ENCODE measurements at places on chromosomes 5 and 9. TPM values are rescaled to one million over a fixed set of nuclear protein-coding genes. Genes with fewer than 3 reads are reported as not detected.

Gene SHOC1
- polyA plus RNA-seq = 0.10 TPM

Gene UAP1L1
- polyA plus RNA-seq = 32.4 TPM

Gene IFNA2
- polyA plus RNA-seq = not detected

Gene CCDC180
- 7.5 TPM for polyA plus RNA-seq

Gene PCDHB13
- 1.4 TPM for polyA plus RNA-seq

Gene ITK
- polyA plus RNA-seq = 1.5 TPM

DNA sequence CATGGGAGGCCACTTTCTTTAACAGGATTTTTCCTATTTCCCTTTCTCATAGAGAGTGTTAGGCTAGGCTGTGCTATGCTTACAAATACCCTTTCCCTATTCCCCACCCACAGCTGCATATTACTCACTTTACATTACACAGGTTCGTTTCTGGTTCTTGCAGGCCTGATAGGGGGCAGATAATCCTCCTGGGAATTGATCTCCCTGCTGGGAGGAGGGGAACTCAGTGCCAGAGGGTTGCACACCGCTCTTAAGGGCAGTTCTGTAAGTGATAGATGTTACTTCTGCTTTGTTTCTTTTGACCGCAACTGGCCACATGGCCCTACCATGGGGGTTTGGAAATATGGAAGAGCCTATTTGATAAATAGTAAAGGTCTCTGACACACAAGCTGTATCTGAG, 54.0 kb upstream of the NTRK2 start:
- no peak for DNase-seq

DNA sequence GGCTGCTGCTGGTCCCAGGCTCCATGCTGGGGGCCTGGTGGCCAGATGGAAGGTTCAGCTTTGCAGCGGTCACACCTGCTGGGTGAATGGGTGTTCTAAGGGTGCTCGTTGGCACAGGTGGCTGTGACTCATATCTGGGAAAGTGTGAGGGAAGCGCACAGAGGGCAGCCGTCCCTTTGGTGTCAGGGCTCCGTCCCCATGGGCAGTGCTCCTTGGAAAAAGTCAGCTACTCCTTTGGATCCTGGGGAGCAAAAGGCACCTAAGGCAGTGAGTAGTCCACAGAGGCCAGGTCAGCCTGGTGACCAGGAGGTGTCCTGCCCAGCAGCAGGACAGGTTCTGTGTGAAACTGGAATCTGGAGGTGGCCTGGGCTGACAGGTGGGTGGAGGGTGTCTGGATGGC, 18.4 kb upstream of the GBGT1 start:
- DNase-seq = no peak

DNA sequence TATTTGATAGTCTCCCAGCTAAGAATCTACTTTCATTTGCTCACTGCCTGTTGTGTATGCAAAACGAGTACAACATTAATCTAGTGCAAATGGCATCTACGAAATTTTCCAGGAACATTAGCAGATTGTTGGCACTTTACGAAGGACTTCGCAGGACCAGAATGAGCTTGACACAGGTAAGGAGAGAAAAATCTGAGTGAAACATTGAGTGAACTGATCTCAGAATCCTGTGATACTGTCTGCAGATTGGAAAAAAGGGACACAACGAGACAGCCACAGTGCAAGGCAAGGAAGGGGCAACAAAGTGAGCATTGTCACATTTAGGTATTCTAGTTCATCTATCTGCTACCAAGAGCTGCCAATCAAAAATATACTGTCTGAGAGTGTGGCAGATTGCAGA, 350.5 kb downstream of the ZNF608 start:
- DNase-seq = no peak

- no peak for DNase-seq
These were observed 451.8 kb downstream of the CCDC171 start for GRCh38 chr9:16004613-16005012.

DNA sequence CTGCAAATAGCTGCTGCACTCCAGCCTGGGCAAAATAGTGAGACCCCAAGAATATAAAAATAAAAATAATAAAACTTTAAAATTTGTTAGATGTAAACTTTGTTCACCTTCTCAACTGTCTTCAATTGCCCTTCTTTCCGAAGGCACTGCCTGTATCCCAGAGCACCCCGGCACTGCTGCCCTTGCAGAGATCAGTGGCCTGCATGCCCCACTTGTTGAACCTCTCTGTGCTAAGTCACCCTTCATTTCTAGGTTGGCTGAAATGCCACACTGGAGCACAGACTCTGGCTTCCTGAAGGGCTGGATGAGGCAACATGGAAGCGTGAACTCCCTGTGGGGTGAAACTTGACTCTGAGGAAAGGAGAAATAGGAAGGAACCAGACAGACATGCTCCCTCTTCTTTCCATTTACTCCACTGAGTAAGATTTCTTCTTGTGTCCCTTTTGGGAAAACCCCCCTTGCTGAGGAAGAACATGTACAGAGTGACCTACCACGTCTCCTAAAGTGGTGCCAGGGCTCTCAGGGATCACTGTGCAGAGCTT, 8.4 kb upstream of the JMY start:
- DNase-seq = no peak

- no peak for DNase-seq
These were observed 34.0 kb downstream of the KIAA1958 start for GRCh38 chr9:112520656-112521055.

DNA sequence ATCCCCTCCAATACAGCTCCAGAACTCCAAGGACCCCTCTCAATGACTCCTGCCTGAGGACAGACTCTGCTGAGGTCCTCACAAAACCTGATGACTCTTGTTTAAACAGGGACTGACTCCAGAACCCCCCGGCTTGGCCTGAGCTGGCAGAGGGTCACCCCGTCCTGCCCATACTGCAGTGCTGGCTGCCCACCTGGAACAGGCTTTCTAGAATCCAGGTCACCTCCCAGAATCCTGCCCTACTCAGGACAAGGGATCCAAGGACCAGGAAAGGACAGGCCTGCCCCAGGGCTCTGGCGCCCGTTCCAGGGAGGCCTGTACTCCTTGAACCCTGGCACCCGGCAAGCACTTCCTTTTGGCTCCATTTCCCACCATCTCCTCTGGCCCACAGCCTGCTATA, 22.2 kb downstream of the RALGDS start:
- no peak for DNase-seq

GRCh38 chr5:166401391-166401790, 1890.1 kb upstream of the WWC1 start:
- no peak for DNase-seq

GRCh38 chr9:5529683-5530221, 19.4 kb downstream of the PDCD1LG2 start:
- no peak for DNase-seq

DNA sequence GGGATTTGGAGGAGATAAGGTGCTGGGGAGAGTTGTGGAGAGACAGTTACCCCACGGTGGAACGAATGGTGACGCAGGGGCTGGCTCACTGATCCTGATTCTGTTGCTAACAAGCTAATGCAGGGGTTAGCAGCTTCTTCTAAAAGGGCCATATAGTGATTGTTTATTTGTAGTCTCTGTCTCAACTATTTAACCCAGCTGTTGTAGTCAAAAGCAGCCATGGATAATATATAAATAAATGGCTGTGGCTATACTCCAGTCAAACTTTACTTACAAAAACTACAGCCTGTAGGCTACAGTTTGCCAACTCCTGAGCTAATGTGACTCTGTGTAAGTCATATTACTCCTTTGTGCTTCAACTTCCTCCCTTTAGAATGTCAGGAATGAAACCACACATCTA, 21.8 kb downstream of the STOM start:
- no peak for DNase-seq

GRCh38 chr5:137858223-137858916, 9.3 kb upstream of the MYOT start:
- DNase-seq = peak; percentile 14
